ENCODE measurements at places on chromosomes 3 and 15.

DNA sequence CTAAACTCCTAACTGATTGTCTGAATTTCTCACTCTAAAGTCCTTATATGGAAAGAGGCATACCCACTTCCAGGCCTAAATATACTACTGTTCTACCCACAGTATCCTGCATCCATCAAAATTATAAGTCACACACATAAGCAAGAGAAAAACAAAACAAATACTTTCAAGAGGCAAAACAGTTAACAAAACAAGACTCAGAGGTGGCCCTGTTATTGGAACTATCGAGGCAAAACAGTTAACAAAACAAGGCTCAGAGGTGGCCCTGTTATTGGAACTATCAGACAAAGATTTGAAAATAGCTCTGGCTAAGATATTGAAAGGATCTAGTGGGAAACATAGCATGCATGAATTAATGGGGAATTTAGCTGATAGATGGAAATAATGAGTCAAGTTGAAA is 224.2 kb upstream of the CGNL1 start:
- no peak for DNase-seq

- no peak for DNase-seq
These were observed 24.0 kb downstream of the STX19 start for GRCh38 chr3:94004301-94004910.

- no peak for DNase-seq
These were observed 620.9 kb upstream of the UBE2E2 start for GRCh38 chr3:22582266-22582665.

DNA sequence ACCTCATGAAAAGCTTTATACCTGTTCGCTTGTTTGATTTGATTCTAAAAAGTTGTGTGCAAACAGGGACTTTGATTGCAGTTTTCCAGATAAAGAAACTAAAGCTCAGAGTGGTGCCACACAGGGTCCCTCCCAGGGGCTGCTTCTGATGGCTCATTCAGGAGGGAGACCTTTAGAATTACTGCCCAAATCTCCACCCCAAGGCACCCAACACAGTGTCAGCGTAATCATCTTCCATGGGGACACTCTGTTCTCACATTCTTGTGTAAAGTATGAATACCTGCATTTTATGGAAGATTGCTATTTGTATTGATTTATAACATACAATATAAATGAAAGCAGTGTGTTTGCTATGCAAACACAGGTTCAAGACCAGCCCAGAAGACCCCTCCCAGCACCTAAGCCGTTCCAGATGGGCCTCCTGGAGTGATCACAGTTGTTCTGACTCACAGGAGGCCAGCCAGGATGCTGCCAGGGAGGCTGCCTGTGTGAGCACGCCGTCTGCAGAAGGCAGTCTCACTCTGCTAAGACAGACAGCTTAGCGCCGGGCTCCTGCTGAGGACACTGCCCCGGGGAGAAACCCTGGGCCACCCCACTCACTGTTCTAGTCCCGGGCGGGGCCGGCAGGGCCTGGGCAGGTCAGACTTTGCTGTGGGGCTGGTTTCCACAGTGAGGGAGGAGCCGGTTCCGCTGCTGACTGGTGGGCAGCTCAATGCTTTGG is 185.6 kb downstream of the FAM43A start:
- DNase-seq = no peak

GRCh38 chr3:114622001-114622400 is 328.2 kb downstream of the TIGIT start:
- DNase-seq = no peak

DNA sequence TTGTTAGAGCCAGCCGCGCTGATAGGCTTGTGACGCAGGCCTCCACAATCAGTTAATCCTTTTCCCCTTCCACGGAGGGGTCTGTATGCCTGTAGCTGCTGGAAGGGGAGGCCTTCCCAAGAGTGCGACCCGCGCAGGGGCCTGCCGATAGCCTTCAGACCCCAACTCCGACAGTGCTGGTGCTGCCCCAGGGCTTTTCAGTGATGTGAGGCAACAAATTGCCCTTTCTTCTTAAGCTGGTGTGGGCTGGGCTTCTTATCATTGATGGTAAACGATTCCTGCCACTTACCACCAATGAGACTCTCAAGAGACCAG is 143.4 kb downstream of the CHSY1 start:
- DNase-seq = no peak

DNA sequence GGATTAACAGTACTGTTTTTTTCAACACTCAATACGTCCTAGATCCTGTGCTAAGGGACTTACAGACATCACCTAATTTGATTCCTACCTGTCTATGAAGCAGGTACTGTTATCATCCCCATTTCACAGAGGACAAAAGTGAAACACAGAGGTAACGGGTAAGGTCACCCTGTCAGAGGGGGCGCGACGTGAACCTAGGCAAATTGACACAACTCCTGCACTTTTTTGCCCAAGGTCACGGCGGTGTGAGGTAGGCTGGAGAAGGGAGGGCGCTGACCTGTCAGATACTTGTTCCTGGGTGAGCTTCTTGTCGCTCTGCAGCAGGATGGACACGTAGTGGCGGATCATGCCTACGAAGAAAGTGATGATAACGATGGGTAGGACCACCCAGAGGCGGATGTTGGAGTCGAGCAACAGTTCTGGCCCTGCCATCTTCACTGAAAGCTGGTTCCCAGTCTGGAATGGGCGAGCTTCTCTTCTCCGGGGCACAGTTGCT is 363 bp downstream of the EMC3 start:
- no peak for DNase-seq

DNA sequence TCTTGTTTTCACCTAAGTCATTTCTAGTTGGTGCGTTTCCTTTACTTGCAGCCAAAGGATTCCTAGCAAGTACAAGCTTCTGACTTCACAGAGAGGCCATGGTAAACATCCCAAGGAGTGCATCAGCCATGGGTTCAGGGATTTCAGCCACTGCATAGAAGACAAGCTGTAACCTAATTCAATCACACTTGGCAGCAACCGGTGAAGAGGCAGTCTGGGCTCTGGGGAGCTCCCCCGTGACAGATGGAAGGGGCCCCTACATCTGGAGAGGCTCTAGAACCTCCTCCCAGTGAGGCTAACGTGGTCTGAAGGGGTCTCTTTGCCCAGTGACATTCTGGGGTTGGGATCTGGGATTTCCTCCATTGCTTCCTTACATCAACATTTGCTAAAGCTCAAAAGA is 8.4 kb upstream of the SNRPA1 start:
- no peak for DNase-seq

DNA sequence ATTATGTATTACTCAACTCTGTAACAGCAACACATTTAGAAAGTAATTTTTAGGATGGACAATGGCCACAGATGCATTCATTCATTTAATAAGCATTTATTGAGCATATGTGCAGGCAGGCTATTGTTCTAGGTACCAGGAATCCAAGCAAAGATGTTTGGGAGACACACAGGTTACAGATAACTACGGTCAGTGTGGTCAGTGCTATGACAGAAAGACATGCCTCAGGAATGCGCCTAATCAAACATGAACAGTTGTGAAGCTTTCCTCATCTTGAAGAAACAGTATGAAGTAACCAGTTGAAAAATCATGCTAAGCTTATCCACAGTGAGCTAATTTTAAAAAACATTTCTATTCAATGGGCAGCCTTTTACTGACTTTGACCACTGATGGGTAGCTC is 155.4 kb upstream of the CCDC54 start:
- no peak for DNase-seq

- DNase-seq = no peak
These were observed 99.9 kb downstream of the GMPS start for GRCh38 chr3:155970398-155970797.

- DNase-seq = no peak
These were observed 384.3 kb downstream of the ROBO1 start for GRCh38 chr3:79383402-79384012.

DNA sequence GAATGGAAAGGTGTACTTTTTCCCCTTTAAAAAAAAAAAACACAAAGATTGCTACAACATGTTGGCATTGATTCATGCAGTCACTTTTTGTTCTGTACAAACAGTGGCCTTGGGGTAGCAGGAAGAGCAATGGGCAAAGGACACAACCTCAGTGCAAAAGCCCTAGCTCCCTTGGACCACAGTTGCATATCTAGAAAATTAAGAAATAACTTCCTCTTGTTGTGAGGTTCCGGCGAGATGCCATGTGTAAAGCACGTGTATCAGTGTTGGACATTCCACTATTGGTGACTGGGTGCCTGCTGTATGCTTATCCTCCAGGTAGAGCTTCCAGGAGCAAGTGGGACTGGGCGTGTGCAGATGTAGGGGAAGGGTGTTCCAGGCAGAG is 164.5 kb downstream of the THSD4 start:
- no peak for DNase-seq

DNA sequence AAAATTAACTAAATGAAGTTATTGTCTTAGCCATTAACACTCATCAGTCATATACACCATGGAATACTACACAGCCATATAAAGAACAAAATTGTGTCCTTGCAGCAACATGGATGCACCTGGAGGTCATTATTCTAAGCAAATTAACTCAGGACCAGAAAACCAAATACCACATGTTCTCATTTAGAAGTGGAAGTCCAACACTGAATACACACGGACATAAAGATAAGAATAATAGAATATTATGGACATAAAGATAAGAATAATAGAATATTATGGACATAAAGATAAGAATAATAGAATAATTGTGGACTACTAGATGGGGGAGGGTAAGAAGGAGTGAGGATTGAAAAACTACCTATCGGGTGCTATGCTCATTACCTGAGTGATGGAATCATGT is 122.3 kb downstream of the CHL1 start:
- no peak for DNase-seq

DNA sequence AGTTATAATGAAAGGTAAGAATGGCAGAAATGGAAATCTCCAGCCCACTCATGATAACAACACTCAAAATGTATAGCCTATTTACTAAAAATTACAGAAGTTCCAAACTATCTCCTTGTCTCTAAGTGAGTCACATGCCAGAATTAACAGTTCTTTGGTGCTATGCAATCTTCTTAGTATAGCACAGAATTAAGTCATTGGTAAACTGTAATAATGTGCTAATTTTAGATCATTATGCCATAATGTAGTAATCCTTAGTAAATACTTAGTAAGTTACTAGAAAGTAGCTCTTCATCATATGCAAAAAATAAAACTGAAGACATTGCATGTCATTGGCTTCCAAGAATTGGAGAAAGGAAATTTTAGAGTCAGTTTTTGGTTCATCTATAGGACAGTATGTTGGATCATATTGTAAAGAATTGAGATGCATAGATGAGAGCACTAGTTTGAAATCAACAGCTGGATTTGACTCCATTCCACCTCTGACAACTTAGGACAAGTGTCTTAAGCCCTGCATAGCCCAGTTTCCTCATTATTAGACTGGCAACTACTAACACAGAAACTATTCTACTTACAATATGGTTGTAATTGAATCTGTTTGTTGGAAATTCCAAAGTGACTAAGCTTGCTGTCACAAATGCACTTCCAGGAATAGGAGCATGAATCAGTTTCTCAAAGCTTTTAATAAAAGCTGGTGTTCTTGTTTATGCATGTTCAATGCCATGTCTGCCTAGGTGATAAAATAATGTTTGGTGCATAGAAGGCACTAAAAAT is 40.1 kb upstream of the CD47 start:
- no peak for DNase-seq

- DNase-seq = no peak
These were observed 10.8 kb downstream of the XRN1 start for GRCh38 chr3:142436951-142437585.

DNA sequence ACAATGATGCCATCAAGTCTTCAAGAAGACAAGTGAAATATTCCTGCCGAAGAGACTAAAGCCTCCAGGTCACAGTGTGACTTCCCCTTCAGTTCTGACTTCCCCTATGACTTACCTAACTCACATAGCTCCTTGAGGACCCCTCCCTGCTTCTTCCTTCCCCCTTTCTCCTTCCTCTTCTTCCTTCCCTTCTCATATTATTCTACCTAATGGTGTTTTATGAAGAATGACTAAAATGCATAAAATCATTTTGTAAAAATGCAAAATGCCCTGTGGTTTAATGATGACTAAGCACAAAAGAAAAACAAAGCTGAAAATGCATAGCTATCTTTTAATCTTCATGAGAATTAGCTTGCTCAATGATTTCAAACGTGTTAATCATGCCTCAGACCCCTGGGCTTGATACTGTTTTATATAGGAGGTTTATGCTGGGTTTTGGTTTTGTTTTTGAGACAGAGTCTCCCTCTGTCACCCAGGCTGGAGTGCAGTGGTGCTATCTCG is 26.1 kb upstream of the TM4SF4 start:
- DNase-seq = no peak

DNA sequence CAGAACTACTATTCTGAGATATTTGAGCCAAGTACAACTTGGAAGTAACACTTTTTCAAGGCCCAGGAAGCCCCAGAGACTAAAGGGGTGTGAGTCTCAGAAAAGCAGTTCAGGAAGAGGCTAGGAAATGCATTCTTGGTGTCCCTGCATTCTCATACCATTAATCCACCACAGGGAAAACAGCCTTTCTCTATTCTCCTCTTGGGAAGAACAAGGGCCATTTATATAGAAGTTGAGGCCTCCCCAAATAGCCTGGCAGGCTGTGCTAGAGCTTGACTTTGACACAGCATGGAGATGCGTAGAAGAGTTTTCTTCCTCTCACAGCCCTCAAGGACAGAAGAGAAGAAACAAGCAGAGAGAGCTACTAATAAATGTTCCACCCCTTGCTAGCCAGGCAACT is 5.5 kb upstream of the NR2C2 start:
- no peak for DNase-seq

- DNase-seq = no peak
These were observed 35.0 kb upstream of the HES1 start for GRCh38 chr3:194100856-194101390.

GRCh38 chr3:146537603-146538002 is 6.8 kb downstream of the PLSCR1 start:
- DNase-seq = no peak

- DNase-seq = no peak
These were observed 78.1 kb upstream of the XCR1 start for GRCh38 chr3:46105306-46105919.

DNA sequence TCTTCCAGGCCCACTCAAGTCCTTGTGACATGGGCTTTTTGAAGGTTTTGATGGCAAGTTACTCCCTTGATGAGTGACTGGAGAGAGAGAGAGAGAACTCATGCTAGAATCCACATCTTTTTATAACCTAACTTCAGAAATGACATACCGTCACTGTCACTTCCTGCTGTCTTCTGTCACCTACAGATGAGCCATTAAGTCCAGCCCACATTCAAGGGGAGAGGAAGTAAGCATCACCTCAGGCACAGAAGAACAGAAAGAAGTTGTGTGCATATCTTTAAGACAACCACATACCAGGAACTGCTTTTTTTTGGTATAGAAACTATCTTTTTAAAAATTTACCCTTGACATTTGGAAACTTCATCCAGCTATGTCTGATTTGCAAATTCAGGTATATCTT is 16.6 kb upstream of the TXNRD3 start:
- DNase-seq = no peak

DNA sequence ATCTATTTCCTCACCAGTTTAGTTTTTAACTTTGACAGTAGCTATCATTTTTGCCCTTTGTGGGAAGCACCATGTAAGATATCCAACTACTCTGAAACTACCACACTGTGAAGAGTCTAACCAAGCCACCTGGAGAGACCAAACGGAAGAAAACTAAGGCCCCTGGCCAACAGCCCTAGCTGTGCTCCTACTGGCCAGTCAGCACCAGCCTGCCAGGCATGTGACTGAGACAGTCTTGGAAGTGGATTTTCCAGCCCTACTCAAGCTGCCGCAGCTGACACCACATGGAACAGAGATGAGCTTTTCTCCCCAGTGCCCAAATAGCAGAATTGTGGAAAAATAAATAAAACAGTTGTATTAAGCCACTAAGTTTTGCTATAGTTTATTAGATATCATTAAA is 2.9 kb upstream of the TBC1D5 start:
- no peak for DNase-seq

- no peak for DNase-seq
These were observed 62.7 kb downstream of the UBP1 start for GRCh38 chr3:33377489-33377888.

- DNase-seq = no peak
These were observed 190.9 kb downstream of the NR2F2 start for GRCh38 chr15:96521386-96521785.
